AG08396 (cell line): ENCODE measurements at places on chromosomes 3 and 15.

DNA sequence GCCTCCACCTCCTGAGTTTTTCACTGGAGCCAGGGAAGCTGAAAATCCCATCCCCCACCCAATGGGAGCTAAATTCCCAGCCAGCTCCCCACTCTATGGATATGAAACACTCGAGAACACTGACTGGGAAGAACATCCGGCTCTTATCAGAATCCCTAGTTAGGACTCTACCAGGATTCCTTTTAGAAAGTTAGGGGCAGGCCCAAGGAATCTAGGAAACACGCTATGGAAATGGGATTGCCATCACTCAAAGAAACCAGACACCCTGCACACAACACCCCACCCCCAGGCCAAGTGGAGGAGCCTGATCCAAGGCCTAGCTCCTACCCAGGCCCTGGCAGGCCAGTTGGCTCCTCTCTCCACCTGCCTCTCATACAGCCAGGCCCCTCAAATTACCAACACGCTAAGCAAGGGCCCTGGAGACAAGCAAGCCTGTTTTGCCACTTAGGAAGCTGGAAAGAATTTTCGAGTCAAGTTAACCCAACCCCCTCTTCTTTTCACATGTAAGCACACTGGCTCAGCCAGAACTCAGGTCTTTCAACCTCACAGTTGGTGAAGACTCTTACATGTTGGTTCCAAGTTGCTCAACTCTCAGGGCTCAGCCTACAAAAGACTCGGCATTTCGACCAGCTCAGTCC lies 75.5 kb downstream of the RBPMS2 start:
- DNase-seq, result peak; percentile 35

DNA sequence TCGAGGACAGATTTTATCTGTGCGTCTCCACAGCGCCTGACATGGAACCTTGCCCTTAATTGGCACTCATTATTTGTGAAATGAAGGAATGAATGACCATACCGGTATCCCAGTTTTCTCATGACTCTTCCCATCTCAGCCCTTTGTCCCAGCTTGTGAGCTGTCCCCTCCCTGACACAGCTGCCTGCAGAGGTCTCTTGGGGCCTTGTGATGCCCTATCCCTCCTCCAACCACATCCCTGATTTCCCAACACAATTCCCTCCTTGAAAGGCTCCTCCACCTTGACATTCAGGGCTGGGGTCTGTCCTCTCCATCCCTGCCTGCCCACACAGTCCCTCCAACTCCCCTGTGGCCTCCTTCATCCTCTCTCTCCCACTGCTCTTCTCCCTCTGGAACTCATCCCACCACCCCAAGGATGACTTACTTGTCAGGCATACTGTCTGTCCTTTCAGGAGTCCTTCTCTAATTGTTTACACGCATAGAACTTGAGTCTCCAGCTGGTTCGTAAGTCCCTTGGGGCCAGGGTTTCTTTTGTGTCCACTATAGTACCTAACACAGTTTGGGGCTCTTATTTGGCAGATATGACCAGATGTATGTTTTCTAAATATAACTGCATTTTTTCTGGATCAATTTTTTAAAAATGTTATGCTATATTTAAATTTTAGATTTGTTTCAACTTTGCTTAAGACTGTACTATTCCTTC lies 35.6 kb upstream of the FILIP1L start:
- no peak for DNase-seq

DNA sequence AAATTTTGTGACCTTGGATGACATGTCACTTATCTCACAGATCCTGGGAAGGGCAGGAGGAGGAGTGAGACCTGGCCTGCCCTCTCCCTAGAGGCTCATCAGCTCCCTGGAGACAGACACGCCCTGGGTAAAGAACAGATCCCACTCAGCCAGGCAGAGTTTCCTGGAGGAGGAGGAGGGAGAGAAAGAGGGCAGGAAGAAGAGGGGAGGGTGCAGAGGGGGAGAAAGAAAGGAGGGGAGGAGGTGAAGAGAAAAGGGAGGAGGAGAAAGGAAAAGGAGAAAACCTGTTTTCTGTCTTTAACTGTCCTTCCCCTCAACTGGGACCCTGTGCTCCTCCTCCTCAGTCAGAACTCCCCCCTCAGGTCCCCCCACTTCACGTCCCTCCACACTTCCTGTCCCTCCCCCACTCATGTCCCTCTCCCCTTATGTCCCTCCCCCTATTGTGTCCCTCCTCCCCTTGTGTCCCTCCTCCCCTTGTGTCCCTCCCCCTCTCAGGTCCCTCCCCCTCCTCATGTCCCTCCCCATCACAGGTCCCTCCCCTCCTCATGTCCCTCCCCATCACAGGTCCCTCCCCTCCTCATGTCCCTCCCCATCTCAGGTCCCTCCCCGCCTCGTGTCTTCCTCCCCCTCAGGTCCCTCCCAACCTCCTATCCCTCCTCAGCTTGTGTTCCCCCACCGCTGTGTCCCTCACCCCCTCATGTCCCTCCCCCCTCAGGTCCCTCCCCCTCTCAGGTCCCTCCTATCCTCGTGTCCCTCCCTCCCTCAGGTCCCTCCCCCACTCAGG lies 52.3 kb upstream of the CGNL1 start:
- no peak for DNase-seq

- no peak for DNase-seq
These were observed 136.6 kb upstream of the PTX3 start for GRCh38 chr3:157300094-157300493.

- no peak for DNase-seq
These were observed 29.8 kb downstream of the NMNAT3 start for GRCh38 chr3:139647866-139648435.

GRCh38 chr15:91150502-91151160 lies 50.6 kb downstream of the SV2B start:
- DNase-seq, result no peak

DNA sequence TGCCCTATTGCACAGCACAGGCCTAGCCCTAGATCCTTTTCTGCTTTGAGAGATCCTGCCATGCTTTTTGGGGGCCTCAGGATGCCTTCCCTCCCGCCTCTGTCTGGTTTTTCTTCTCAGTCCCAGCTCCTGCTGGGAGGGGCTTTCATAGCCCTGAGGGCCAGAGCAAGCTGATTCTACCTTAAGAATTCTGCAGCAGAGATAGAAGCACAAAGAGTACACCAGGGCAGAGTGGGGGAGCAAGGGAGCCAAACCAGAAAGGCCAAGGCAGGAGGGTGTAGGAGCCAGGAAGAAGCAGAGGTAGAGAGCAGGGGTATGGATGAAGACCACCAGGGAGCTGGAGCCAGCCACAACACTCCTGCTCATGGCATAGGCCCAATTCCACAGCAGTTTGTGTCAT lies 18.1 kb downstream of the SH3BP5 start:
- DNase-seq, result no peak

DNA sequence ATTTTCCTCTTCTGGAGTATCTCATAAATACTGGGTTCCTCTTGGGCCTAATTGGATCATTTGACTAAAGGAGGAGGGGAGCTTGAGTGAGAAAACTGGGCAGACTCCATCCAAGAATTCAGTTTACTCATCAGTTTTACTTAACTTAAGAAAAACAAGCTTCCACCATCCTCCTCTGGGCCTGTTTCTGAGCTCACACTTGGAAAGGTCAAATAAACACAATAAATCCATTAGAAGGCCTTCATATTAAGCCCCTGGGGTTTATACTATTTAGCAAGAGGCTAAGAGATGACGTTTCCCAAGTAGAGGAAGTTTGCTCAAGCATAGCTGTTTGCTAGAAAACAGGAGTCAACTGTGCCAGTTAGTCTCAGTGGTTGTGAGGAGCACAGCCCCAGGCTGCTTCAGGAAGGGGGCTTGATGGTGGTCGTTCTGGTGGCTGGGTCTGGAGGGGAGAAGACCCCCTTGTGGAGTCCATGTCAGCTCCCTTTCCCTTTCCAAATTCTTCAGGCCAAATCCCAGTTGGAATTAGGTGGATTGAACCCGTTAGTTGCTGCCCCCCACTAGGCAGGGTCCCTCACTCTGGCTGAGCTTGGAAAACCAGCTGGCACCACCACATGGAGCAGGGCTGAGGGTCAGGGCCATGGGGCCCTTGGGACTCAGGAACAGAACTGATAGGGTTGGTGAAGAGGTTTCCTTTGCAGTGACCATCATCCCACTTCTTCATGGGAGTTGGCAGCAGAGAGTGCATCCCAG lies 64.8 kb downstream of the SPSB4 start:
- DNase-seq, result no peak

GRCh38 chr15:98503970-98504369 lies 144.4 kb upstream of the IGF1R start:
- peak; percentile 57 for DNase-seq

- DNase-seq, result peak; percentile 49
These were observed 289.8 kb upstream of the ROPN1 start for GRCh38 chr3:124281453-124282316.

GRCh38 chr3:53616321-53616720 lies 121.9 kb downstream of the CACNA1D start:
- no peak for DNase-seq

GRCh38 chr3:48655606-48656005 lies 7.1 kb downstream of the CELSR3 start:
- no peak for DNase-seq

DNA sequence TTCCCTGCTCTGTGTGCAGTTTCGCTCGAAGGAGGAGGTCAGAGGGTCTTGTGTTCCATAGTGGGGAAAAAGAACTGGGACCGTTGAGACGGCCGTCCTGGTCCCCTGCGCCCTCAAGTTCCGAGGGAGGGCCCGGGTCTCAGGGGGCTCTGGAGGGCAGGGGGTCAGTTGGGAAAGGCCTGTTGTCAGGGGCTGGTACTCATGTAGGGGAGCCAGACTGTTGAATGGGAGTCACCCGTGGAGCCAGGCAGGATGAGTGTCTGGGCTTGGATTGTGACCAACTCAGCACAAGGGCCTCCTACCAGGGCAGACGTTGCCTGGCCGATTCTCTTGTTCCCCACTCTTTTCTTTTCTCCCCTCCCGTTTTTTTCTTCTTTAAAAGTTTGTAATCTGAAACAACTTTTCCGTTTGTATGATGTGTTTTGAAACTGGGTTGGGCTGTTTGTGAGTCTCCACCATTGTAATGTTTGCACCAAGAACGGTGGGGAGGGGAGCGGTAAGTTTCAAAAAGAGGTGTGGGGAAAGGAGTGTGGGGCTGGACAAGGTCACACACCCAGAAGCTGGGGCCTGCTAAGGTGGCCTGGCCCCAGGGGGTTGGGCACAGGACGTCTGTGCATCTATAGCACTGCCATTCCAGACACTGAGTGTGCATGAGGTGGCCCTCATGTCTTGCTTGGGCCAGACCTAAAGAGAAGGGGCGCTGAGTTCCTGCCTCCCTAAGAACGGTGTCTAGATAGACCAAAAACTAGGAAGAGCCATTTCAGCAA lies 1.1 kb downstream of the CMTM7 start:
- peak; percentile 75 for DNase-seq

DNA sequence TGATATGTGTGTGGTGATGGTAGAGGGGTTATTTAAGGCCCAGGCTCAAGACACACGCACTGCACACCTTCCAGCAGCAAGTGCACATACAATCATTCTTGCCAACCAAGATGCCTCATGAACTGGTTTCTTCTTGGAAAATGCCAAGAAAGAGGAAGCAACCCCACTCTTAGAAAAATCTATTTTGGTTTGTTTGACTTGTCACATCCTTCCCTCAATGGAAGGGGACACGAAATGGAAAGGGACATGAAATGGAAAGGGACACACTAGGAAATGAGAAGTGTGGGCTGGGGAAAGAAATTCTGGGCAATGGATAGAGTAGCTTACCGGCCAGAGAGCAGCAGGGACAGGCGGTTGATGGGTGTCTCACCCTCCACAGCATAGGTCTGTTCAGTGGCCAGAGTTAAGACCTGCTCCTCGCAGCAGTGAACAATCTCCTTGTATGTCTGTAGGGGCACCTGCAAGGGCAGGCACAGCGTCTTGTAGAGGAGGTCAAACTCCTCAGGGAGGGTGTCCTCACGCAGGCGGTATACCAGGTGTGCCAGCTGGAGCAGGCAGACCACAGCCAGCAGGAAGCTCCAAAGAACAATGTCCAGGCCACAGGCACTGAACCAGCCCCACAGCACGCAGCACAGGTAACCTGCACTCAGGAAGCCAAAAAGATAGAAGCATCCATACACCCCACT lies 640 bp downstream of the POPDC2 start:
- no peak for DNase-seq

- DNase-seq, result no peak
These were observed 137.6 kb upstream of the ZNF385D start for GRCh38 chr3:21888656-21889055.

DNA sequence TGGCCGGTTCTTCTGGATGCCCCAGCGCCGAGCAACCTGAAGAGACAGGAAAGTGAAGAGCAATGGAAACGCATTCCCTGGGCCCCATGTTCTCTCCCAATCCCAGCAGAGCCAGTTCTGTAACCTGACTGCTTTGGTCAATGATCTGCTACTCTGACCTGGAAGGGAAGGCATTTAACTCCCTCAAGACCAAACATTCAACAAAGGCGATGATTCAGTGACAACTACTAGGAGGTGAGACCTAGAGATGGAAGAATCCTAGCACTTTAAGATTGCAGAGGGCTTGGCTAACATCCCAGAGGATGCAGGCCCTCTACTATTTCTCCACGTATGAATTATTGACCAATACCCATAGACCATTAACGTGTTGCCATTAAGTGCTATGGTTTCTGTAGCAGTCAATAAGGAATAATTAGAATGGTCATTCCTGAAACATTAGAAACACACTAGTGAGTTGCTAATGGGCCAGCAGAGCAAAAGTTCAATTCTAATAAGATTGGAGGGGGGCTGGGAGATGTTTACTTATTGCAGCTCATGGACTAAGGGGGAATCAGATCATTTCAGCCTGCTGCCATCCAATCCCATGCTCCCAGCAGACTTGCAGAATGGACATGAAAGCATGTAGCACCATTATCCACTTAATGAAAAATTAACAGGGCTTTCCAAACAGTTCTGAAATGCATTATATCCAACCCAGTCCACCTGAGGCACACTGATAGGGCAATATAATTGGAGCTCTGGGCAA lies 56.6 kb downstream of the ETV5 start:
- no peak for DNase-seq

DNA sequence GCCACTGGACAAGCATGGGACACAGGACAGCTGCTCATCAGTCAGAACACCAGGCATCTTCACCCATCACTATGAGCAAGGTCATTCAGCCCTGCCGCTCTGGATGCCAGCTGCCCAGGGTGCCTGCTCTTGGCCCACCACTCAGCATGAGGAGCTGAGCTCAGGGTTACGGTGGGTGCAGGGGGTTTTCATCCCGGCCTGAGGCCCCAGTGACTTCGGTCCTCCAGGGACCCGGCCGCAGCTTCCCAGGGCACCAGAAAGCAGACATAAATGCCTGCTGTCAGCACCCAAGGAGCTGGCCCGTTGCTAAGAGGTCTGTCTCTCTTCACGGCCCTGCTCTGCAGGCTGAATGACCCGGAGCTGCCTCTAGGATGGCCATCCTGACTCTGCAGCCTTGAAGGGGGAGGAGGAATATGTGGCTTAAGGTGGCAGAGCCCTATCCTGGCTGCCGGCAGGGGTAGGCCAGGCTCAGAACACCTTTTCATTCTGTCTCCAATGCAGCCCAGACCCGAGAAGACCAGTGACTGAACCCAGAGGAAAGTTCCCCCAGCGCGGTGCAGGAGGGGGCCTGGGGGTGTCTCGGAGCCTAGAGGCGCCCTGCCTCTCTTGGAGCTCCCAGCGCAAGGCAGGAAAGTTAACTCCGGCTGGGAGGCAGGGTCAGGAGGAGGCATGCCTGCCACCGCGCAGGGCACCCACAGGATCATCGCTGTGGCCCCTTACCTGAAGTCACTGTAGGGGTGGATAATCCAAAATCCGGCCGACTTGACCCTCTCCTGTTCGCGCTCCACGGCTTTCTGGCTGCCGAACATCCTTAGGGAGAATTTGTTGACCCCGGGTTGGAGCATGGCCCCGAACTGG lies 1.8 kb downstream of the HCN4 start:
- no peak for DNase-seq
